Hypothalamus (tissue), 51 donors: ENCODE measurements at places on chromosomes 11 and 22.
A peak's percentile ranks its signal among the peaks of the same experiment; 100 is the strongest.

DNA sequence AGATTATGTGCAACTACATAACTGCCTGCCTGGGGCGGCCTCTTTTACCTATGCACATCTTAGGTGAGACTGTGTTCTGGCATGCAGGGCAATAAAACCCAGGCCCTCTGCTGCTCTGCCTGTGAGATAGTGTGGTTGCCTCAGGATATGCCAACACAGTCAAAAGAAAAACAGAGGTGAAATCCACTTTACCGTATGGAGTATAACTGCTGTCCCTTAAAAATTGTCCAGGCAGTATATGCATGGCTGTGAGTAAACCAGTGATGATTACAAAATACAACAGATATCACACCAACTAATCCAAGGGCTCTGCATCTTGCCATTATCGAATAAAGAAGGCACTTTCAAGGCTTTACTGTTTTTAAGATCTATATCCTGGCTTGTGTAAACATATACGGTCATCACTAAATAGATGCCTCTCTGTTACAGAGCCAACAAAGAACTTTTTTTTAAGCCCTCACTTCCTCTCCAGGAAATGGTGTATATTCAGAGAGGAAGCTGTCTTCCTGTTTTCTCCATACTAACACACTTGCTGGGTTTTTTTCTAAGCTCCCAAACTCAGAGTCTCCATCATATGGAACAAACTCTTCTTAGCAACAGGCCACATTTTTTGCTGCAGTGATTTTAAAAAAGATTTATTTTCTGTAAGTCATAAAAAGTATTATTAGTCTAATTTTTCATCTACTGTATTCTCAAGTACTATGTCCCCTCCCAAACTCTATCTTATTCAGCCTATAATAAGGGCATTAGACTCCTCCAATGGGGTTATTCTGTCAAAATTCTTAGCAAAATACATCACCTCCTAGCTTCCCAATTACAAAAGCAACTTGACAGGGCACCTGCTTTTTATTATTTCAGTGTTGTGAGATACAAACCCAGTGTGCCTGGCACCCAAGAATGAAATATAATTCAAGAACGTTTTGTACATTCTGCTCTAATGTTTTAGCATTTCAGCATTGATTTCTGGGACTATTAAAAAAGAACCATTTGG is 135.2 kb downstream of the MAML2 start:
- DNase-seq: no peak

GRCh38 chr11:133127741-133128140 is 404.6 kb downstream of the OPCML start:
- no peak for DNase-seq

DNA sequence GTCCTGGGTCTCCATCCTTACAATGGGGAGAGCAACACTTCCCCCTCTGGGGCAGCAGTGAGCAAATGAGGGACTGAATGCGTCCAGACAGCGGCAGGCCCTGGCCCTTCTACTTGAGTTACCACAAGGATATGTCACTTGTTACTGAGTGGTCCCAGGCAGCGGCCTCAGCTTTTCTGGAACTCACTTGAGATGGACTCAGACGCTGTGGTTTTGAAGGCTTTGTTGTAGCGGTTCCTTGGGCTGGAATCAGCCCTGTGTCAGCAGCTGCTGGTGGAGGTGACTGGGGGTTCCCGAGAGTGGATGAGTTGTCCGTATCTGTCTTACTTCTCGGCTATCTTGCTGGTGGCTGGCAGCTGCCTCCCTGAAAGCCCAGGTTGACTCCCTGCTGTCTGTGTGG is 77.0 kb downstream of the MICAL2 start:
- no peak for DNase-seq

- peak; percentile 17 for DNase-seq
Observed at GRCh38 chr22:23113067-23113846, 28.5 kb downstream of the RSPH14 start.

- no peak for DNase-seq
Observed at GRCh38 chr11:8311366-8311765, 47.7 kb upstream of the LMO1 start.

- DNase-seq: peak; percentile 66
Observed at GRCh38 chr11:121426476-121427399, 25.4 kb upstream of the SORL1 start.

GRCh38 chr22:45551310-45552016 is 48.8 kb downstream of the FBLN1 start:
- no peak for DNase-seq

DNA sequence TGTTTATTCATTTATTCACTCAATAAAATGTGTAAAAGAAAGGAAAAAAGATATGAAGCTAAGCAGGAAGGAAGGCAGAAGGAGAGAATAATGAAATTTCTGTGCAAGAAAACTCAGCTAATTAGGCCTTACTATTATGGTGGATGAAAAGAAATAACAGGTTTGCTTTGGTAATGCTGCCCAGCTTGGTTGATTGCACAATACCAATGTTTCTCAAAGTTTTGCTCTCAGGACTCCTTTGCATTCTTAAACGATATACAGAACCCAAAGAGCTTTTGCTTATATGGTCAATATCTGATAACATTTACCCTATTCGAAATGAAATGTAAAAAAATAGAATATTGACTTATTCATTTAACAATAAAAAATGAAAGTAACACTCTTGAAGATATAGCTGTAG is 7.3 kb upstream of the CTSC start:
- no peak for DNase-seq

DNA sequence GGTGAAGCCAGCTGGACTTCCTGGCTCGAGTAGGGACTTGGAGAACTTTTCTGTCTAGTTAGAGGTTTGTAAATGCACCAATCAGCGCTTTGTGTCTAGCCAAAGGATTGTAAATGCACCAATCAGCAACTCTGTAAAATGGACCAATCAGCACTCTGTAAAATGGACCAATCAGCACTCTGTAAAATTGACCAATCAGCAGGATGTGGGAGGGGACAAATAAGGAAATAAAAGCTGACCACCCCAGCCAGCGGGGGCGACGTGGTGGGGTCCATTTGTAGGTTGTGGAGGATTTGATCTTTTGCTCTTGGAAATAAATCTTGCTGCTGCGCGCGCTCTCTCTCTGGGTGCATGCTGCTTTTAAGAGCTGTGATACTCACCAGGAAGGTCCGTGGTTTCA is 202.9 kb downstream of the MIAT start:
- no peak for DNase-seq

- DNase-seq: no peak
Observed at GRCh38 chr11:14898355-14898754, 6.3 kb upstream of the CYP2R1 start.

DNA sequence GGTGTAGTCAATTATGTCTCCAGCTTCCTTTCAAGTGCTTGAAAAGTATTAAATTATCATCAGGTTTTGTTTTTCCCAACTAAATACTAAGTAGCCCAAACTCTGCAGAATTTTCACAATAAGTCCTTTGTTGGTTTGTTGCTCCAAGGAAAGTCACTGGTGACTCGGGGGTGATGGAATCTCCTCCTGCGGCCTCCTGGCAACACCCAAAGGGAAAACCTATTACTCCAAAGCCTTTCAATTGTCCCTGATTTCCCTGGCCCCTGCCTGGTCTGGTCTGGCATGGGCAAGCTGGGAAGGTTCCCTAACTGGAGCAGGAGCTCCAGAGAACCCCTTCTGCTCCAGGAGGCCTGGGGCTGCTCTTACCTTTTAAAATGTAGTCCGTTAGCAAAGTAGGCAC is 47.9 kb downstream of the FEZ1 start:
- peak; percentile 42 for DNase-seq

GRCh38 chr11:119484741-119485605 is 62.0 kb upstream of the THY1 start:
- DNase-seq: no peak

DNA sequence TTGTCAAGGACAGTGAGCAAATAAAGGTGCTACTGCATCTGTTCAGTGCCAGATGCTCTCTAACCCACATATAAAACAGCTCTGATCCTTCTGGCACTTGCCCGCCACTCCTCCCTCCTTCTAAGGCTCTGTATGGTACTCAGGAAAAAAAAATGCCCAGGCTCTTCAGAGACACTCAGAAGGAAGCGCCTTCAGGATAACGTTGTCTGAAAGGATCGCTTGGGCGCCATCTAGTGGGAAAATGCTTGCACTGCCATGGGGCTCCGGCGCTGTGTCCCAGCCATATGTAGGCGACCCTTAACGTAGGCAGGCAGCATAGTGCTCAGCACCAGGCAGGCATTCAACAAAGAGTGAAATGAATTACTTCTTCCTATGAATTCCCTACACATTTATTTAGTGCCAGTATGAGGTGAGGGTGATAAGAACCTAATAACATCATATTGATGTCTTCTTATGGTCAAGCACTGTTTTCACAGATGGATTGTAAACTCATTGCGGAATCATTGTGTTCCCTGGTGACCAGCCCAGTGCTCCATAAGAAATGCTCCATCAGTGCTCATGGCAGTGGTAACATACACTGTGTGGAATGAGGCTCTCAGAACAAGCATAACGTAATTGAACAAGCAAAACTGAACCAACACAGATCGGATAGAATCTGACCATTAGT is 39.6 kb downstream of the PAMR1 start:
- peak; percentile 22 for DNase-seq

- no peak for DNase-seq
Observed at GRCh38 chr11:10441652-10442503, 13.2 kb upstream of the AMPD3 start.

- DNase-seq: no peak
Observed at GRCh38 chr11:12130180-12130980, 20.0 kb downstream of the MICAL2 start.

- DNase-seq: no peak
Observed at GRCh38 chr11:2452321-2453012, 7.7 kb downstream of the KCNQ1 start.

- no peak for DNase-seq
Observed at GRCh38 chr22:42717197-42717928, 3.3 kb downstream of the A4GALT start.

GRCh38 chr11:46363455-46364005 is 16.3 kb downstream of the DGKZ start:
- peak; percentile 80 for DNase-seq

GRCh38 chr11:65918211-65919140 is at the start of gene C11orf68:
C11orf68 (minus strand) TSS chr11:65919062; CDS start chr11:65919031, 31 bp downstream.
- no peak for DNase-seq

GRCh38 chr11:7592711-7593110 is 78.9 kb downstream of the PPFIBP2 start:
- no peak for DNase-seq

GRCh38 chr11:24708616-24709015 is 211.8 kb downstream of the LUZP2 start:
- no peak for DNase-seq

- no peak for DNase-seq
Observed at GRCh38 chr11:86124251-86125233, 55.7 kb upstream of the PICALM start.

DNA sequence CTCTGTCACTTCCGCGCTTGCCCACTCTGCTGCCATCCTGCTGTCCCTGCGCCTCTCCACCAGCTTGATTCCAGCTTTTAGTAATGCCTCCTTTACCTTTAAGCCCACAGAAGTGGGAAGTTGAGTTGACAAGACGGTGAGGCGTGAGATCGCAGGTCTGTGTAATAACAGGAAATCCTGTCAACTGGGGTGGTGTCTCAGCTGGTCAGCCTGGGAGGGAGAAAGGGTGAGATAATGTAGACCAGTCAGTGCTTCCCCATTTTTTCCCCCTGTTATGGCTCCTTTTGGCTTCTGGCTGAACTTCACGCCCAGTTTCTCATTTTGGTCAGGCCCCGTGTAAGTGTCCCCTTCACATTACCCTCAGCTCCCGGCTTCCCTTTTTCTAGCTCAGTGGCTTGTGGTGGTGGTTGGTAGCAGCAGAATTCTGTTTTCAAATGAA is 98.9 kb downstream of the TRAF6 start:
- DNase-seq: no peak

DNA sequence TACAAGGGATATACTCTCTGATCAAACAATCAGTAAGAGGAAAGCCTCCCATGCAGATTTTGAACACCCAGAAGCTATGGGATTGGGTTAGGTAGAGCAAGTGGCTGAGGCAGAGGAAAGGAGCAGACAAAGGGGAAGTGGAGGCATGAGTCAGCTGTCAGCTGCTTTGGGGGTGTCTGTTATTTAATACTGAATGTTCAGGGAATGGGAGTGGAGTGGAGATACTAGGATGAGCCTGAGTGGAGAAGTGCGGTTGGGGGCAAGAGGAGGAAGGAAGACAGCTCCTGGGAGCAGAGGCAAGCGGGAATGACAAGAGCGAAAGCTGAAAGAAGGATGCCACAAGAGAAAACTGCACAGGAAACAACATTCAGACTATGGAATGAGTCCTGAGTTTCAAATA is 22.7 kb upstream of the TMPRSS5 start:
- DNase-seq: no peak

DNA sequence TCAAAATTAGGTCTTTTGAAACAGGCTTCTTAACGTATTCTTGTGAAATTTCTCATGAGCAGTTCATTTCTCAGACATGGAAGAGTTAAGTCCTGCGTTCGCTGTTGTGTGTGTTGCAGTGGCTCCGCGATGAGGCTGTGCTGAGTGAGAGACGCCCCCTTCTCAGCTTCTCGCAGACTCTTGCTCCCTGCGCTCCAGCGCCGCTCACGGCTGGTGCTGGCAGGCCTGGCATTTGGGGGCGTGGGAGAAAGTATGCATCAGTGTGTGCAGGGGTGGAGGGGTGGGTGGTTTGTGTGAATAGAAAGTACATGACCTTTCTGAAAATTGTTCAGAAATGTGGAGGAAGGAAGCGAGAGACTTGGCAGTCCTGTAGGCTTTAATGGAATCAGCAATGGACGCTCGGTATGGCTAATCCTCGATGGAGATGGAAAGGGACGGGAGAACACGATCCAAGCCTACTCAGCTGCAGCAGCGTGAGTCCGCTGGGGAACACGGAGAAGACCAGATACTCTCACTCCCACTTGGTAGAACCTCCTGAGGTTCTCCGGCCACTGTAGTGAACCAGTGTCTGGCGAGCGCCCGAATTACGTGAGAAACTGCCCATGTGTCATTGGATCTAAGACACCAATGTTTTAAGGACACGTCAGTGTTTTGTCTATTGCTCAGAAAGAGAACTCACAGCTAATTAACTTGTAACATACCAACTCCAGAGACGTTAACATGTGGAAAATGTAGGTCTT is 5.9 kb downstream of the TAB1 start:
- peak; percentile 74 for DNase-seq

DNA sequence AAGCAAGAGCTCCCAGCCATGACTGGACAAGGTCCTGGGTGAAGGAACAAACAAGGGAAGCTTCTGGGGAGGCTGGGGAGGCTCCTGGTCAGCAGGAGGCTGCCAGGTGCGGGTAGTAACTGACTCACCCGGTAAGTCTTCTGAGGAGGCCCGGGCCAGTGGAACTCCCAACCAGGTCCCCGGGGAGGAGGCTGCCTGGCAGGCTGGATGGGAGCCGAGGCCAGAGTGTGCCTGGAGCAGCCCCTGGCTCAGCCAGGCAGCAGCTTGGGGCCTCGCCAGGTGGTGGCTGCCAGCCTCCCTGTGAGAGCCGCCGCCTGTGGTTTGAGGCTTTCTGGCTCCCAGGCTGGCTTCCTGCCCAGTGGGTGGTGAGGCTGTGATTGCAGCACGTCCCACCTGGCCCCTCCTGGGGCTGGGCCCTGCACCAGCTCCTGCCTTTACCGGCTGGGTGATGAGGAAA is 46.2 kb downstream of the IGF2 start:
- no peak for DNase-seq
